Progenitor cell of endocrine pancreas (in vitro differentiated cells): ENCODE measurements at places on chromosomes 16 and 17. TPM values are rescaled to one million over a fixed set of nuclear protein-coding genes. Genes with fewer than 3 reads are reported as not detected.

Gene TBC1D3B
- 27.1 and 30.1 TPM in 2 replicates for total RNA-seq

Gene NOD2
- total RNA-seq = not detected in 2 replicates

Gene TBC1D3E
- 0.14 TPM in 1 of 2 replicates, not detected in the other for total RNA-seq

Gene PPY
- 0.78 TPM in 1 of 2 replicates, not detected in the other for total RNA-seq

Gene RRN3
- 36.9 and 40.0 TPM in 2 replicates for total RNA-seq

Gene SMIM36
- not detected in 2 replicates for total RNA-seq

Gene SLC38A8
- total RNA-seq = 0.24 and 0.80 TPM in 2 replicates

Gene E4F1
- 30.9 and 33.7 TPM in 2 replicates for total RNA-seq

Gene CFAP97D1
- 0.07 TPM in 1 of 2 replicates, not detected in the other for total RNA-seq

Gene LAT
- total RNA-seq = 5.8 and 8.0 TPM in 2 replicates

Gene JMJD8
- total RNA-seq = 52.2 and 55.1 TPM in 2 replicates

Gene KRTAP4-9
- total RNA-seq = not detected in 2 replicates

Gene KRT16
- total RNA-seq = not detected in 2 replicates

Gene GRAPL
- not detected in 2 replicates for total RNA-seq

Gene SDR42E1
- 0.02 and 0.04 TPM in 2 replicates for total RNA-seq

Gene SLC16A13
- total RNA-seq = 19.6 and 20.3 TPM in 2 replicates

Gene CX3CL1
- total RNA-seq = 0.53 and 0.74 TPM in 2 replicates

Gene ITGAL
- 0.49 and 0.53 TPM in 2 replicates for total RNA-seq

Gene FAHD1
- 26.3 and 27.9 TPM in 2 replicates for total RNA-seq

Gene SULT1A3
- 33.0 and 33.3 TPM in 2 replicates for total RNA-seq

Gene CD300C
- total RNA-seq = not detected in 2 replicates

Gene ABI3
- total RNA-seq = not detected in 2 replicates

Gene CLDN6
- 563 and 578 TPM in 2 replicates for total RNA-seq

Gene ST6GALNAC1
- total RNA-seq = 6.6 and 8.4 TPM in 2 replicates

Gene C17orf100
- total RNA-seq = 6.1 TPM in 2 replicates

Gene GNAO1
- 13.6 and 14.6 TPM in 2 replicates for total RNA-seq

Gene PYCARD
- total RNA-seq = 4.6 and 5.4 TPM in 2 replicates

Gene HBA1
- not detected in 2 replicates for total RNA-seq

Gene TLCD3B
- 1.5 and 1.7 TPM in 2 replicates for total RNA-seq

Gene CMC2
- 56.5 and 58.5 TPM in 2 replicates for total RNA-seq

Gene DHX58
- total RNA-seq = 0.42 and 0.43 TPM in 2 replicates

Gene SLC5A10
- total RNA-seq = not detected in 2 replicates

Gene KRT23
- 2.1 and 3.8 TPM in 2 replicates for total RNA-seq

Gene ERCC4
- total RNA-seq = 13.6 and 19.3 TPM in 2 replicates

Gene SHISA6
- 1.0 and 1.2 TPM in 2 replicates for total RNA-seq

Gene CTF1
- 4.5 and 5.1 TPM in 2 replicates for total RNA-seq

Gene PNMT
- total RNA-seq = 2.5 and 3.1 TPM in 2 replicates

Gene TBC1D28
- total RNA-seq = 0.14 and 0.16 TPM in 2 replicates

Gene FBXO39
- not detected in 2 replicates for total RNA-seq

Gene PRR14
- total RNA-seq = 57.6 and 58.7 TPM in 2 replicates

Gene CDH3
- total RNA-seq = 107 and 110 TPM in 2 replicates

Gene CTRB1
- total RNA-seq = not detected in 2 replicates

Gene SKAP1
- 0.69 and 1.0 TPM in 2 replicates for total RNA-seq

Gene RNF222
- total RNA-seq = not detected in 2 replicates

Gene PMFBP1
- 3.9 and 4.5 TPM in 2 replicates for total RNA-seq

Gene CACNG3
- total RNA-seq = not detected in 2 replicates

Gene PLEKHH3
- total RNA-seq = 14.1 and 16.2 TPM in 2 replicates
